Right atrium auricular region (tissue), 2 donors: ENCODE measurements at places on chromosomes 13 and 19.

GRCh38 chr13:105144020-105144419 is 1391.4 kb downstream of the EFNB2 start:
- DNase-seq, result no peak

- no peak for DNase-seq
Measured at GRCh38 chr13:30735025-30735871, at the start of gene ALOX5AP. Gene ALOX5AP, plus strand, starts transcription at chr13:30735543. Its CDS starts 63 bp downstream, at chr13:30735606.

DNA sequence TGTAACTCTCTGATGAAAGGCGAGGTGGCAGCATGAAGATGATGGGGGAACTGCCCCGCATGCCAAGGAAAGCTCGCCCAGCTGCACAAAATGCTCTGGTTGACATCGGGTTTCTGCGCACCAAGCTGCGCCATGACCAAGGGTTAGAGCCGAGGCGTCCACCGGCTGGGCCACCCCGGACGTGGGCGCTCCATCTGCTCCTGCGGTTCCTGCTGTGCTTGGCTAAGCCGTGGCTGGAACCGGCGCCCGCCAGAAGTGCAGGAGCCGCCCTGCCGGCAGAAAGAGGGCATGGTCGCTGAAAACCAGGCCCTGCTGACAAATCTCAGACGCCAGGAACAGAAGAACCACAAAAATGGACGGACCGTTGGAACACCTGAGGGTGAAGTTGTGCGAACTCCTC is 57.9 kb downstream of the ZNF100 start:
- no peak for DNase-seq

DNA sequence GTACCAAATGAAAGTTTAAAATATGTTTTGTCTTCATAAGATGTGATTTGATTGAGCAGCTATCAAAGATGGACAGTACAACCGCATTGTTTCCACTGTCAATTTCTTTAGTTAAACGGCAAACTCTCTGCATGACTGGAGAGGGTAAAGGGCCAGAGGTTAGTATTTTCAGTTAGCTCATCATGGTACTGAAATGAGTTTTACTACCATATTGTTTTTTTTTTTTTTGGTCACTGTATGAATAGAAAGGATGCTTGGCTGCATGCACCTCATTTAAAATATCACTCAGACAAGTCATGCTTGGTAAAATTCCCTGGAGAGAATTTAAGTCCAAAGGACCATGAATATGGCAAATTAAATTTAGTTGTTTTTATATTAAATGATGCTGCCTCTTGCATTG is 942.1 kb upstream of the SPRY2 start:
- DNase-seq, result no peak

GRCh38 chr19:29092712-29093552 is 120.0 kb downstream of the UQCRFS1 start:
- DNase-seq, result no peak

DNA sequence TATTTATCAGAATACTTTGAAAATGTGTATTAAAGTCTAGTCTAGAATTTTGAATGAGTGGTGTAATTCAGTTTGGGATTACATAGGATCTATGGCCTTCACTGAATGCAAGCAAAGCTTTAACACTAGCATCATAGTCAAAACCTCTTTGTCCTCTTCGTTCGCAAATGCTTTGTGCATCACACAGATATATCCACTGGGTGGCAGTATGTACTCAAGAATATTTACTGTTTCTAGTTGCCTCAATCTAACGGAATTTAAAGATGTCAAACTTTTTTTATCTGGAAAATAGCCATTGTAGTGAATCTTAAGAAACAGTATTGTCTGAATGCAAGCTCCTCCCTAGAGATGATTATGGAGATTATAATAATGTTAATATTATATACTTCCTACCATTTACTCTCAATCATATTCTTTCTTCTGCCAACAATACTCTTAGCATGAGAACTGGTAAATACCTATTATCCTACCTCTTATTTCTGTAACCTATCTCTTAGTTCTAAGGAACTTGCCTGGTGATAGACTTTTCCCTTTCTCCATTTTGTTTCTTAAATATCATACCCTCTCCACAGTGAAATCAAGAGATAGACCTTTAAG is 25.8 kb downstream of the LACC1 start:
- no peak for DNase-seq

DNA sequence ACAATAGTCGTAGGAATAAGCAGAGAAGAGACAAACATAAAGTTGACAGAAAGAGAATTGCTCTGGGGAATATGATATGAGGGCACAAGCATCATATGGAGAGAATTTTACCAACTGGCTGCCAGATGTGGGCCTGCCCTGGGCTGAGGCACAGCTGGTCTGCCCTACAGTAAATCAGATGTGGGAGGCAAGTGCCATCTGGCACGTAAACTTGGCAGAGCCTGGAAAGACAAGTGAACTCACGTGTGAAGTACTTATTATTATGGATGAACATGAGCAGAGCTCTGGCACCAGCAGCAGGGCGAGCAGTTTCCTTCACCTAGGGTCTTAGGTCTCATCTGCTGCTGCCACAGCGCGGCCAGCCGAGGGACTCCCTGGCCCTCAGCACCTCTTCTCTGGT is 20.6 kb downstream of the PCDH8 start:
- DNase-seq, result no peak

DNA sequence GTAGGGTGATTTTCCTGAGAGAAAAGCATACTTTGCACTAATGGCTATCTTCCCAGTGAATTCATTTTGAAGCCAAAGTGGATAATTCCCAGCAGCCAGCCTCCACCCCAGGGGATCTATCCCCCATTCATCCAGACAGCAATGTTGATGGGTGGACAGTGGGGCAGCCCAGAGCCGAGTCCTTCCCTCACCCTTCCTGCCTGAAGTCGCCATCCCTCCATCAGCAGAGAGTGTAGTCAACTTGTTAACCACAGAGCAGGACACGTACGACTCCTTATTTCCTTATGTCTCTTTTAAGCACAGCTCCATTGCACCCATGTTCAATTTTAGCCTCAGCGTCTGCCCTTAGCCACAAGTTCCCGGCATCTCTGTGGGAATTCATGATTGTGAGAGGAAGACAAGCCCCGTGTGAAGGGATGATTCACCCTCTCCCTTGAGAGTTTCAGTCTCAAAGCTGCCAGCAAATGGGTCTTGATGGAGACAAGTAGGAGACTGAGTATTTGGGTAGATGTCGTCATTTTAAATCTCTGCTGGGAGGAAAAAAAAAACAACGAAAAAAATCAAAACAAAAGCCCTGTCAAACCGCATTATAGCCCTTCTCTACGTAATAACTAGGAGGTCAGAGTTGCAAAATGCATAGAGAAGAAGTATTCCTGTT is 58.3 kb upstream of the MEDAG start:
- DNase-seq, result no peak

GRCh38 chr13:43000676-43001075 is 8.6 kb upstream of the EPSTI1 start:
- no peak for DNase-seq

DNA sequence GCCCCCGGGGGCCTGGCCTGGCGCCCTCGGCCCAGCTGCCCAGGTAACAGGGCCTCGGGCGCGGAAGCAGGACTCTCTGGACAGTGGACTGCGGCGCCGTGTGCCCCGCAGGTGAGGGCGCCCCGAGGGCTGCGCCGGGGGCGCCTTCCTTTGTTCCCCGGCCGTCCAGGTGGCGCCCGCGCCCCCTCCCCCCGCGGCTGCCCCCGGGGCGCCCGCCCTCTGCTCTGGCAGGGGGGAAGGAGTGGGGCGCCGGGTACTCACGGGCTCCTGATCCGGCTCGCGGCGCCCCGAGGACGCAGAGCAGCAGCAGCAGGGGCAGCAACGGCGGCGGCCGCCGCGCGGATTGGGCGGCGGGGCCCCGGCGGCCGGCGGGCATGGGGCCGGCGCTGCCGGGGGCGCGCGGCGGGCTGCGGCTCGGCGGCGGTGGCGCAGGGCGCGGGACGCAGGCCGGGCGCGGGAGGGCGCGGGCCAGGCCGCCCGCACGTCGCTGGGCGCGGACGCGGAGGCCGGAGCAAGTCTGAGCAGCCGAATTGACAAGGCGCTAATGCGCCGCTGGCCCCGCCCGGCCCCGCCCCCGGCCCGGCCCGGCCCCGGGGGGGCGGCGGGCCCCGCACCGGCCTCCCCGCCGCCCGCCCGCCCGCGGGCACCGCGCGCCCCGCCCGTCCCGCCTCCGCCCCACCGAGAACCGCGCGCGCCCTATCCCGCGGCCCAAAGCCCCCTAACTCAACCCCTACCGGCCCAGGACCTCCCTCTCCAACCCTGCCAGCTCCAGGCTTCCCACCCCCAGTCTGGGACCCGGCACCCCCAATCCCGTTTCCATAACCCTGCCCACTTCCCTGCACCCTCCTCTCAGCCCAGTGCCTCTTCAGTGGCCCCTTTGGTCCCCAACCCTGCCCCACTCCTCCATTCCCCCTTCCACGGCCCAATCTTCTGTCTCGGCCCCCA is at the start of gene CRLF1:
Gene CRLF1, minus strand, starts transcription at position 519 of the 945 bp plus-strand sequence. Its CDS starts 143 bp downstream, at position 376.
- no peak for DNase-seq

GRCh38 chr13:85806553-85807175 is 7.4 kb upstream of the SLITRK6 start:
- no peak for DNase-seq

DNA sequence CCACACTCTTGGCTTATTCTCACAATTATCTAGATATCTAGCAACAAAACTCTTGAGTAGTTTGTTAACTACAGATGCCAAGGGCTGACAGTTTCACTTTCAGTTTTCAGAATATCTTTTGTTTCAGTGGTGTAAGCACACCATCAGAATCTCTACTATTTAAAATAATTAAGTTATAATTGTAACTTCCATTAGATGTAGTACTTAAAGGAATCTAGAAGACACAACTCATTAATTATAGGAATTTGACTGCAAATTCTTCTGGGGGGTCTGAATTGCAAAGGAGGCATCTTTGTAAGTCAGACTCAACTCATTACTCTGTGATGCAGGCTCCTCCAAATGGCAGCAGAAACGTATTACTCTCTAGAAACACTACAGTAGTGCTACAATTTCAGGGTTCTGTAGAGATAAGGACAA is 44.9 kb upstream of the USPL1 start:
- DNase-seq, result no peak

DNA sequence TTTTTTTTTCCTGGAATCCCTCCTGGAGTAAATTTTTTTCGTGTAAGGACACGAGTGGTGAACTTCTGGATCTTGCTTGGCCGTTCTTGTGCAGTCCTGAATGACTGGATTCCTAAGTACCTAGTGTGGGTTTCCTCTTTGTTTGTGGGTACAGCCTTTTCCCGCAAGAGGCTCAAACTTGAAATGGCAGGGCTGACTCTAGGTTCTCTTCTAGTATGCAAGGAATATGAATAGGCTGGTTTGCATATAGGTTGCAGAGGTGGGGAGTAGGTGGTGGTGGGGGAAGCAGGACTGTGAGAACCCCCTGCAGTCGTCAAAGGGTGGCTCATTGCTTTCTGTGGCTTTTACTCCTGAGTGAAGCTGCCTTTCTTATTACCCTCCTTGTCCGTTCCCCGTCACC is 13.6 kb downstream of the UBAC2 start:
- peak; percentile 21 for DNase-seq

- no peak for DNase-seq
Measured at GRCh38 chr13:79108914-79109643, 297.0 kb downstream of the RBM26 start.

- no peak for DNase-seq
Measured at GRCh38 chr13:111662895-111663294, 342.5 kb downstream of the TEX29 start.

DNA sequence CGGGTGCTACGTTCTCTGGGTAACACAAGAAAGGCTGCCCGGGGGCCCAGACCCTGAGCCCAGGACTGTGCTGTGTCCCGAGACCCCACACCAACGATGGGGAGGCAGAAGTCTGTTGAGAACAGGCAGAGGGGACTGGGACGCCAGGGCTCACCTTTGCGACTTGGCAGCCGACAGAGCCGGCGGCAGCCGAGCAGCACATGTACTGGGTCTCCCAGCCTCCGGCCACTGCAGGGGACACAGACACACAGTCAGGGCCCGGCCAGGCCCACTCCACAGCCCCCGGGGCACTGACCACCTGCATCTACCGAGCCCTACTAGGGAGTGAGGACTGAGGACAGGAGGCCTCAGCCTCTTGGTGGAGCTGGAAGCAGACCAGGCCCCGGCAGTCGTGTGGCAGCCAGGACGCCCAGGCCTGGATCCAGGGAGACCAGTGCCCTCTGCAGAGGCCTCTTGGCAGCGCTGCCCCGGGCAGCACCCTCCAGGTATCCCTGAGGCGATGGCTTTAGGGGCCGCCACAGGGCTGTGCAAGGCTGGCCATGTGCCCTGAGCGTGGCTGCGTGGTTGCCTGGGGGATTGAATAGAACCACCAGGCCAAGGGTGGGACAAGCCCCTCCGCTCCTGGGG is 5.6 kb upstream of the ATP8B3 start:
- DNase-seq, result no peak

GRCh38 chr13:80360453-80360800 is 19.5 kb upstream of the SPRY2 start:
- no peak for DNase-seq

GRCh38 chr13:88217883-88218282 is 546.7 kb downstream of the SLITRK5 start:
- DNase-seq, result no peak

DNA sequence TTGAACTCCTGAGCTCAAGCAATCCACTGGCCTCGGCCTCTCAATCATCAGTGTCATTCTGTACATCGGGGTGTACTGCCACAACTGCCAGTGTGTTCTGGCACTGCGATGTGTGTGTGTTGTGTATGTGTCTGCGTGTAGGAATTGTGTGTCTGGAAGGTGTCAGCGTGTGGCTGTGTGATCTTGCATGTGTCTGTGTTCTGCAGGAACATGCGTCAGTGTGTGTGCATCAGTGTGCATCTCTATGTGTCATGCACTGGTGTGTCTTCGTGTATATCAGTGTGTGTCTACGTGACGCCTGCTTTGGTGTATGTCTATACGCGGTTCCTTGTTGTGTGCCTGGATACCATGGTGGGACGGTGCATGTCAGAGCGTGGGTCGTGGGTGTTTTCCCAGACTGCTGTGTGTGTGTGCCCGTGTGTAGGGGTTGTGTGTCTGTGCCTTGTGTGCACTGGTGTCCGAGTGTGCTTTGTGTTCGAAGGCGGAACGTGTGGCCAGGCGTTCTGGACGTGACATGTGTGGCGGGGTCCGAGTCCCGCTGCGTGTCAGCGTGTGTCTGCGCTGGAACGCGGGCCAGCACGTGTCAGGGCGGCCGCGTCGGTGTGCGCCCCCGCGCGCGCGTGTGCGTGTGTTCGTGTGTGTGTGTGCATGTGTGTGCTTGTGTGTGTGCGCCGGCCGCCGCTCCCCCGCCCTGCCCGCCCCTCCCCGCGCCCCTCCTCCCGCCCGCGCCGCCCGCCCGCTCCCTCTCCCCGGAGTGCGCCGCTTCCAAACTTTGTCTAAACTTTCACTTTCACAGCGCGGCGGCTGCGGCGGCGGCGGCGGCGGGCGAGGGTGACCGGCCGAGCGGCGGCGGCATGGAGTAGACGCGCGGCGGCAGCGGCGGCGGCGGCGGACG is at the start of gene NFIX:
Gene NFIX, plus strand, starts transcription at position 775 of the 895 bp plus-strand sequence. CDS start 363 bp downstream, outside the sequence.
- no peak for DNase-seq

DNA sequence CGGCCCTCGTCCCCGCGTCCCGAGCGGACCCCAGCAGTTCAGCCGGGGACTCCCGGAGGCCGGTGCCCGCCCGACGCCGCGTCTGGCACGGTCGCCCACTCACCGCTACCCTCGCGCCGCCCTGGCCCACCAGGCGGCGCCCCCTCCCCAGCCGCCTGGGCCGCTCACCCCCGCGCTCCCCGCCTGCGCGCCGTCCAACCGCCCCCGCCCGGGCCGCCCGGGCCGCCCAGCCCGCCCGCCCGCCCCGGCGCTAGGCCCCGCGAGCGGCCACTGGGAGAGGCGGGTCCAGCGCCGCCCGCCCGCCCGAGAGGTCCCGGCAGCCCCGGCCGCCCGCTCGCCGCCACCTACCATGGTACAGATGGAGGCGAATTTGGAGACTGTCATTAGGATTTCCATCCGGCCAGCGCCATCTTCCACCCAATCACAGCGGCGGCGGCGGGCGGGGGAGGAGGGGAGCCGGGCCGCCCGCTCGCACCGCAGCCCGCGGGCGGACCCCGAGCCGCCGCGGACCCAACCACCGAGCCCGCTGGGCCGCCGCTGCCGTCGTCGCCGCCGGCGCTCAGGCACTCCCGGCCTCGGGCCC is at the start of gene USP12:
Gene USP12, minus strand, starts transcription at position 568 of the 583 bp plus-strand sequence. Its CDS starts 172 bp downstream, at position 396.
- DNase-seq, result no peak
